GM12892 (cell line): ENCODE measurements at places on chromosomes 4 and X.
A peak's percentile ranks its signal among the peaks of the same experiment; 100 is the strongest.

DNA sequence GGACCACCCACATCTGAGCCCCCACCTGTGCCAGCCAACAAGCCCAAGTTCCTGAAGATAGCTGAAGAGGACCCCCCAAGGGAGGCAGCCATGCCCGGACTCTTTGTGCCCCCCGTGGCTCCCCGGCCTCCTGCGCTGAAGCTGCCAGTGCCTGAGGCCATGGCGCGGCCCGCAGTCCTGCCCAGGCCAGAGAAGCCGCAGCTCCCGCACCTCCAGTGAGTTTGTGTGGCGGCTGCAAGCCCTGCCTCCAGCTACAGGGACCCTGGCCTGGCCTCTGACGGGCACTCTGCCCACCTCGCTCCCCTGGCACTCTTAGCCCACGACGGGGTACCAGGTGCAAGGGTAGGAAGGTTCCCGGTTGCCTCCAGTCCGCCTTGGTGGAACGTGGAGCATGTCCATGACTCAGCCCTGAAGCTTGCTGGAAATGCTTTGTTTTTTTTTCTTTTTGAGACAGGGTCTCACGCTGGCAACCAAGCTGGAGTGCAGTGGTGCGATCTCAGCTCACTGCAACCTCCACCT lies 13.7 kb upstream of the ADD1 start:
- DNase-seq = peak; percentile 13

DNA sequence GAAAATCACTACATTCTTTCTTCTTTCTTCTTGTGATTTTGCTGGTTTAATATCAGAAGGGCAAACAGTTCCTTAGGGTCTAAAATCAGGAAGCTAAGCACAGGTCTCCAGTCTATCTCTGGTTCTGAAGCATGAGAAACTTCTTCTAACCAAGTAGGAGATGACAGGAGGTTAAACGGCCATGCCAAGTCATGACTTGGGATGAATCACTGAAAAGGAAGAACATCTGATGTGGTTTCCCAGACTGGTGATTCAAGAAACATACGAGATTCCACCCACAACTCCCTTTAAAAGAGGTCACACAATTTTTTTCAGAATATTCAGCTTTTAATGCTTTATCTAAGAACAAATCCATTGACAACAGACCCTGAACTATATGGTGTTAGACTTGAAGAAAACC lies 684.0 kb upstream of the PRKX start:
- DNase-seq = no peak

DNA sequence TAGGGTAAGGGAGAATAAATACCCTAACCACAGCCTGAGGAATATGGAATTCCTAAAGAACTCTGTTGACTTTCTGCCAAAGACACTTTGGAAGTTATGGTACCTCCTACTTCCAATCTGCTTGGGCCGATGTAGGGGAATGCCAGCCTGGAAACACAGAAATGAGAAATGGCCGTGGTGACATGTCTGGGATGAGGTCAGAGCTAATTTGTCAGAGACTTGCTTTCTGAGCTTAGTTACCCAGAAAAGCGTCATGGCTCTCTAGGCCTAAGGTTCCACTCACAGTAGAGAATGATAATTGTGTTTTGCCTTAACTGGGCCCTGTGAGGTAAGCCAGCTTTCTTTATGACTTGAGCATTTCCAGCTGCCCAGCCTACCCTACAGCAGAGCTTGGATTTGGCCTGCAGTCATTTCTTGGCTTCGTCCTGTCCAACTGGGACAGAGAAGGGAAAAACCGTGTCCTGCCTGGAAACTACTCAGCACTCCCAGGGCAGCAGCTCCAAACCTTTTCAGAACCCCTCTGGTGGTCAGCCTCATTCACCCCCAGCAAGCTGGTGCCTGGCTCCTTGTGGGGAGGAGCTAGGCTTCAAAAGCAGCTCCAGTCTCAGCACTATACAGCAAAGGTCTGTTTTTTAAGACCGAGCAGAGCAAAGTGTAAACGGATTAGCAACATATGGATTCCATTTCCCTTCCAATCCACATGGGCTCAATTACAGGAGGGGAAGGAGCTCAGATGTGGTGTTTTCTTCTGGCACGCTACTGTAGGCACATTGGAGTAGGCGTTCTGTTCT lies 92.3 kb downstream of the RLIM start:
- DNase-seq = no peak

DNA sequence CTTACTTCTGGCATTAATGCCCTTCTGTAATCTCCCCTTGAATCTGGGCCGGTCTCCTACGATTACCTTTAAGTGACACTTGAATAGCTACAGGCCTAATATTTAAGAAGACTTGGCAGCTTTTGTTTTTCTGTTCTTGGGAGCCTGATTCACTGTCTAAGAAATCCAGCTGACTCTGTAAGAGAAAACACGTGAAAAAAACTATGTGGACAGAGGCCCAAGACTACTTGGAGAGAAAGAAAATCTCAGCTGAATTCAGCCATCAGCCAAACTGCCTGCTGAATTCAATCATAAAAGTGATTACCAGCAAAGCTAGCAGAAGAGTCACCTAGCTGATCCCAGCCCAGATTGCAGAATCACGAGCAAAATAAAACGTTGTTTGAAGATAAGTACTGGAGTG lies 521.2 kb downstream of the MID1IP1 start:
- DNase-seq = no peak

GRCh38 chr4:23476515-23477090 lies 413.2 kb downstream of the PPARGC1A start:
- DNase-seq = no peak

DNA sequence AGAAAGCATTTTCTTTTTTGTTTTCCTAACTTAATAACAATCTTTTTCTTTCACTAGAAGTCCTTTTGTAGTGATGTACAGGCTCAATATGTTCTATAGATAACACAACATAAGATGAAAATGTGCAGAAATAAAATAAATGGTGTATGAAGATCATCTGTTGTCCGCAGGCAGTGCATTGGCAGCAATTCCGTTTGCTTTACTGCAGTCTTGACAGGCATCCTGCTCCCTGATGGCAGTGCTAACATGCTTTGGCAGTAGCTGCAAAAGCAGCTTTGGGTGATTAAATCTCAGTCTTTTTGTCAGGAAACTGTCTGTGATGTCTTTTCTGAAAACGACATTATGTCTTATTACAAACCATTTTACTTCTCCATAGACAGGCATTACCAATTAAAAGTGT lies 131.4 kb downstream of the TRAM1L1 start:
- DNase-seq = no peak

GRCh38 chr4:42768125-42768748 lies 111.3 kb upstream of the ATP8A1 start:
- no peak for DNase-seq
